Stimulated activated CD8-positive, alpha-beta memory T cell treated with anti-CD3 and anti-CD28 coated beads, Interleukin-7, amount 100 ng/mL, for 4 hours (primary cell): ENCODE measurements at places on chromosomes 16 and 17.

DNA sequence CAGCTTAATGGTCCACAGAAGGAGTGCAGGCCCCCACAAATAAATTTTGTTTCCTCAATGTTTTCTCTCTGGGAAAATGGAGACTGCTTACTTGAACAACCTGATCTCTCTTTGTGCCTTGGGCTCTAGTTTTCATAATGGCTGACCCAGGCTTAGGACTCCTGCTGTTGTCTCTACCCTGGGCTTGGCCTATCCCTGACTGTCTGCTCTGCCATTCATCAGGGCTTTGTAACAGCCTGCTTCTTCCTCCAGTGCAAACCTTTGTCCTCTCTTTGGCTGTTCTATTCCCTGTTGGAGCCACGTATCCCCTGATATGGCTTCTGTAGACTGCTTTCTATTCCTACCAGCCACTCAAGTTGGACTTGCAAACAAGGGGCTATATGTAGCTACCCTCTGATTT is 139.8 kb downstream of the SHISA9 start:
- no peak for DNase-seq

DNA sequence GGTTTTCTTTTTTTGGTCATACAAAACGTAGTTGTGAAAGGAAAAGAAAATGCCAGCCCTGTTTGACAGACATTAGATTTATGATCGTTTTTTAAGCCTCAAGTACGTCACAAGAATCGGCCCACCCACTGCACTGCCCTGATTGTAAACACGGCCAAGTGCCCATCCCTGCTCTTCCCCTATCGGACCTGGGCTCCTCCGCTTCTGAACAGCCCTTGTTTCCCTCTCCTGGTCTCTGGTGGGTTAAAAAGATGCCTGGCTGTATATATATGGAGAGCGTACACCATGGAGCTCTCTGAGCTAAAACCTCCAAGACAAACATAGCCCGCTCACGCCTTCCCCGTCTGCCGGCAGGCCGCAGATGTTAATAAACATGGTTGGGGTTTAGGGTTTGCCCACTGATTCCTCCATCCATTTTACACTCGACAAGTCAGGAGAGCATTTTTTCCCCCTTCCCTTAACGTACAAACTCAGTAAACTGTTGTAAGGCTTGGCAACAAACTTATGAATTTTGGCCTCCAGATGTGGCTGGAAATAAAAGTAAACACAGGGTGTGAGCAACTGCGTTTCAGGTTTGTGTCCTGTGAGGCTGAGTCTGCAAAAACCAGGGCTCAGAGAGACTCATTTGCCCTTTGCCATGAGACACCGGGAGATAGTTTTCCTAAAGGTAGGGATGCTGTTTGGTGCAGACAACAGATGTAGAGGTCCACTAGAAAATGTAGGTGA is 325.9 kb downstream of the SOX9 start:
- no peak for DNase-seq

- no peak for DNase-seq
Measured at GRCh38 chr16:88602091-88602490, 31.9 kb downstream of the ZC3H18 start.

- no peak for DNase-seq
Measured at GRCh38 chr17:61656721-61657217, 65.8 kb upstream of the NACA2 start.

DNA sequence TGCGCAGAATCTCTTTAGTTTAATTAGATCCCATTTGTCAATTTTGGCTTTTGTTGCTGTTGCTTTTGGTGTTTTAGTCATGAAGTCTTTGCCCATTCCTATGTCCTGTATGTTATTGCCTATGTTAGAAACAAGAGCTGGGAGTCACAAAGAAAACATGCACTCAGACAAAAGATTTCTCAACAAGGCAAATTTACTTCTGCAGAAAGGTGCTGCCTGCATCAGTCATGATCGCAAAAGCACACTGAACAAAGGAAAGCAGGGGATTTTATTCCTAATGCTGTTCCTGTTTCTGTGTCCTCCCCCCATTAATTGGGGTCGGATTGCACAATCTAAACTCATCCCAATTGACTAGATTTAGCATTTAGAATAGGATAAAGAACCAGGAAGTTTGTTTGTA is 55.9 kb downstream of the ATF7IP2 start:
- DNase-seq = no peak

DNA sequence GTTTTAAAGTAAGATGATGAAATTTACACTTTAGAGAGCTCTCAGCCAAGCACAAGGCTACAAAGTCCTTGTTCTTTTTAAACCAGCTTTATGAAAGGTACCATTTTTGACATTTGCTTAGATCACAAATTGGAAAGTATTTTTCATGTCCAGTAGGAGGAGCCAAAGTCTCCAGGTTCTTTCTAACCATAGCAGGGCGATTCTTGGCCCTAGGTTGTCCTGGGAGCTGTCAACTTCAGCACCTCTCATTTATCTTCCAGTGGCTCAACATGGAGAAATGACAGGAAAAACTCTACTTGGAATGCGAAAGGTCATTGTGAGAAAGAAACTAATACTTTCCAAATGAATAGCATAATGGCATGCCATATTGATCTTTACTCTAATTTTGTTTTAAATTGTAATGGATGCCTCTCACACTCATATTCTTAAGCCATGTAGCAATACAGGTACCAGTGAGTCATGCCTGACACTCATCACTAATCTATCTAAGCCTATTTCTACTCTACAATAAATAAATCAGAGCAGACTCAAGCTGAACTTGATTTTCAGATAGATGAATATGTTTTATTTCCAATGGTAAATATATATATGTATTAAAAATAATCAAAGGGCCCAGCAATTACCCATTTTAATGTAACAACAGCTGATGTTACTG is 919.1 kb upstream of the EEF2KMT start:
- DNase-seq = no peak
